Activated T-helper 1 cell treated with anti-CD3 and anti-CD28 coated beads, Interleukin-12 subunit alpha, Interleukin-12 subunit beta, Interleukin-2, Interleukin-4 antibody, amounts not matched to agents 30 ng/mL and 10 ng/mL and 1 ng/mL, durations not matched to agents 14 hours and 24 hours and 36 hours (primary cell): ENCODE measurements at places on chromosomes 6 and 20.

GRCh38 chr20:5353624-5354496 is 37.1 kb upstream of the PROKR2 start:
- no peak for DNase-seq
- H3K4me3 ChIP-seq, result no peak overlapping the region
- H3K27me3 ChIP-seq, result peaks cover 1% of the 10 kb centered on the region
- H3K27ac ChIP-seq, result peak overlapping the region; percentile 65
- H3K36me3 ChIP-seq, result no peaks in the 10 kb centered on the region

DNA sequence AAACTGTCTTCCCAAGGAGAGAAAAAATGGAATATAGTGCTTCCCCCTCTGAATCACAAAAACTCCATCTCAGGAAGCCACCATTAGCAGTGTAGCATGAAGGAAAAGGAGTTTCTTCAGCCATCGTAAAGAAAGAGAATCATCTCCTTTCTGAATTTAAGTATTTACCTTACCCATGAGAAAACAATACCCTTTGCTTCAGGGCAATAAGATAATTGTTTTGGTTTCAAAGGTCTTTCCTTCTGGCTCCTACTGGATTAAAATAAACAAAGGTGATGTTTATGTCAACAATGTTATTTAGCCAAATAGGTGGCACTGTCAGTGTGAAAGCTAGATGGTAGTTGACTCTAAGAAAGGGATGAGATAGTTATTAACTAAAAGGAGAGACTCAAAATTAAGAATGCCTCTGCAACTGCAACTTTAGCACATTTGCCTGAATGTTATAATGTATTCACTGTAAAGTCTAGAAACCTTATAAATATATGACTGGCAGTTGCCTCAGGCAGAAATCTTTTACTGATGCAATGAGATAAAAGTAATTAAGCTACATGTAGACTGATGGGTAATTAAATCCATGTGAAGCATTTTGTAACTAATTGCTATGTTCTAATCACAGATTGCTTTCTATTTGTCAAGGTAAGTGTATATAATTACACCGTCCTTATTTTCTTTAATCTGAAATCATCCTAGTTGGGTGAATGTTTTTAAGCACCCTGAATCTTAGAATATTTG is 399.0 kb downstream of the CDKAL1 start:
- no peak for DNase-seq
- no peaks in the 10 kb centered on the region for H3K4me1 ChIP-seq
- no peaks in the 10 kb centered on the region for H3K27me3 ChIP-seq
- H3K4me3 ChIP-seq, result no peak overlapping the region
- peaks cover 2% of the 10 kb centered on the region for H3K36me3 ChIP-seq

GRCh38 chr6:145798530-145798929 is 16.1 kb downstream of the FBXO30 start:
- H3K27ac ChIP-seq, result no peak overlapping the region
- H3K27me3 ChIP-seq, result no peaks in the 10 kb centered on the region
- no peak for DNase-seq
- peaks cover 7% of the 10 kb centered on the region for H3K4me1 ChIP-seq
- H3K4me3 ChIP-seq, result no peak overlapping the region
- H3K36me3 ChIP-seq, result peaks cover 25% of the 10 kb centered on the region

DNA sequence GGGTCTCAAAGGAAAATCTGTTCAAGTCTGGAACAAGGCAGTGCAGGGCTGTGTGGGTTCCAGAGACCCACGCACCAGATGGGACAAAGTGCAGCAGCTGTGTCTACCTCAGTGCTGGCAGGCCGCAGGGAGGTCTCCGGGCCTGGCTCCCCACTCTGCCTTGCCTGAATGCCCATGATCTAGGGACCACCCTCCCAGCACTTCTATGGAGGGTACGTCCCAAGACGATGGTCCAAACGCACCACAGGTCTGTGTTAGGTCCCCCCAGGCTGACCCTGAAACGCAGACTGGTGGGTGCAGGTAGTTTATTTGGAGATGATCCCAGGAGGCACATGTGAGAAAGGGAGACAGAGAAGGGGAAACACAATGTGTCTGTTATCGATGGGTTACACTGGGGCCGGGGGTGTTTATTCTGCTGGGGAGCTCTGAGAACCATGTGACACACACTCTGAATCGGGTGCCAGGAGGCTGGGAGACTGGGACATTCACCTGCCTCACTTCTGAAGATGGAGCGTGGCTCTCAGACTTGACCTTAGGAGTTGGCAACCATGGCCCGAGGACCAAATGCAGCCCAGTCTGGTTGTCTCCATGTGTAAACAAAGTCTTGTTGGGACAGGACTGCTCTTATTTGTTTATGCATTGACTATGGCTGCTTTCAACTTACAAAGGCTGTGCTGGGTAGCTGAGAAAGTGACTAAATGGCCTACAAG is 21.7 kb downstream of the CST9L start:
- H3K27ac ChIP-seq, result no peak overlapping the region
- H3K4me3 ChIP-seq, result no peak overlapping the region
- no peaks in the 10 kb centered on the region for H3K36me3 ChIP-seq
- no peaks in the 10 kb centered on the region for H3K4me1 ChIP-seq
- no peaks in the 10 kb centered on the region for H3K27me3 ChIP-seq
- DNase-seq, result no peak

GRCh38 chr6:84448331-84448730 is 220.9 kb upstream of the CEP162 start:
- no peaks in the 10 kb centered on the region for H3K27me3 ChIP-seq
- no peak overlapping the region for H3K27ac ChIP-seq
- H3K4me1 ChIP-seq, result no peaks in the 10 kb centered on the region

DNA sequence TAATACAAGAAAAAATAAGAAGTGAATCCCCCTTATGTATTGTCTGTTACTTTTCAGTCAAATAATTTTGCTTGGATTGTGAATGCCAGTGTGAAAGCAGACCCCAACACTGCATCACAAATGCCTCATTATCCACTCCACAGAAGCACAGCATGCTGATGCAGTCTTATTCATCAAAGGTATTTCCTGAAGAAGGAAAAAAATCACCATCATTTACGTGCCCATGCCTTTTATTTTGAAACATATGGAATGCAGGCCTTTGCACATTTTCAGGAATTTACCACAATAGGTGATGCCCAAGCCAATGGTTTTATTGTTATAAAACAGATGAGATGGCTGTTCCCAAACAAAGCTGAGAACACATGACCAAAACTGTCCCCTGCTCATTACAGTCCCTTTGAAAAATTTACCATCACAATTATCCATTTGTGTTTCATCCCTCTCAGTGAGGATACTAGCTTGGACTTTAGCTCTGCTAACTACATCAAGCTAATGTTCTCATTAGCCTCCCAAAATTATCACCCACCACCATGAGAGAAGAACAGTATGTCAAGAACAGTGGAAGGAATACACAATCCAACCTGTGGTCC is 180.6 kb upstream of the HTR1E start:
- no peak overlapping the region for H3K4me3 ChIP-seq
- H3K27ac ChIP-seq, result no peak overlapping the region
- DNase-seq, result no peak
- H3K27me3 ChIP-seq, result no peaks in the 10 kb centered on the region
- no peaks in the 10 kb centered on the region for H3K4me1 ChIP-seq
- H3K36me3 ChIP-seq, result no peaks in the 10 kb centered on the region

GRCh38 chr20:39752262-39752876 is 790.2 kb downstream of the DHX35 start:
- H3K27ac ChIP-seq, result no peak overlapping the region
- H3K4me3 ChIP-seq, result no peak overlapping the region
- H3K4me1 ChIP-seq, result no peaks in the 10 kb centered on the region
- no peak for DNase-seq
- H3K36me3 ChIP-seq, result no peaks in the 10 kb centered on the region

- H3K36me3 ChIP-seq, result no peaks in the 10 kb centered on the region
- H3K4me3 ChIP-seq, result no peak overlapping the region
- no peak overlapping the region for H3K27ac ChIP-seq
- H3K4me1 ChIP-seq, result no peaks in the 10 kb centered on the region
Observed at GRCh38 chr6:162092816-162093502, 634.6 kb downstream of the PRKN start.

GRCh38 chr6:87396595-87397392 is 11.0 kb upstream of the CFAP206 start:
- H3K4me1 ChIP-seq, result no peaks in the 10 kb centered on the region
- H3K27ac ChIP-seq, result no peak overlapping the region
- H3K36me3 ChIP-seq, result no peaks in the 10 kb centered on the region

GRCh38 chr6:11258260-11259237 is 26.1 kb upstream of the NEDD9 start:
- DNase-seq, result no peak
- H3K4me1 ChIP-seq, result peaks cover 57% of the 10 kb centered on the region
- H3K27ac ChIP-seq, result peak overlapping the region; percentile 65

DNA sequence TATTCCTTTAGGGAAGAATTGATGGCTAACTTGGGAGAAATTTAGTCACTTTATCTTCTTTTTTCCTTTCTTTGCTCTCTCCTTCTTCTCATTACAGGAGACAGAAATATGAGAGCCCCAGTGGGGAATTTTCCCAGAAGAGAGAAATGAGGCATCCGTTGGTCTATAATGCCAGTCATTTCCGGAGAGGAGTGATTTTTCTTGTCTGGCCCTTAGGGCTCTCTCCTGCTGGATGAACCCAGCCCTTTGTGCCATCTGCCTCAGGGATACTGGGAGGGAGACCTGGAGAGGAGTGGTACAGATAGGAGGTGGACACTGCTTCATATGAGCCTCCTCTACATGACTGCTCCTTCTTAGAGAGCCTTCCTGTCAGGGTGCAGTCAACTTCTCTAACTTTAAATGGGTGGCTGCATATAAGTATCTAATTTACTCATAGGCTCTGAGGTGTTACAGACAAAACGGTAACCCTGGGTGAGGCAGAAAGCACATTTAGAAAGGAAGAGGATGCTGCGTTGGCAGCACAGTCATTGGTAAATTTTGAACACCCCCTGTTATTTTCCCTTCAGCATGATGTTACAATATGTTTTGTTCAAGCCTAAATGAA is 21.9 kb downstream of the RIMS1 start:
- H3K4me1 ChIP-seq, result no peaks in the 10 kb centered on the region
- no peak for DNase-seq
- no peak overlapping the region for H3K4me3 ChIP-seq
- H3K36me3 ChIP-seq, result no peaks in the 10 kb centered on the region
- no peak overlapping the region for H3K27ac ChIP-seq
